ENCODE measurements at places on chromosomes 3 and 15.

GRCh38 chr3:186852994-186853393 lies 10.5 kb downstream of the ADIPOQ start:
- DNase-seq = no peak

GRCh38 chr3:69695933-69696332 lies 43.3 kb upstream of the MITF start:
- DNase-seq = no peak

GRCh38 chr3:142624341-142625152 lies 28.4 kb downstream of the PLS1 start:
- DNase-seq = no peak

DNA sequence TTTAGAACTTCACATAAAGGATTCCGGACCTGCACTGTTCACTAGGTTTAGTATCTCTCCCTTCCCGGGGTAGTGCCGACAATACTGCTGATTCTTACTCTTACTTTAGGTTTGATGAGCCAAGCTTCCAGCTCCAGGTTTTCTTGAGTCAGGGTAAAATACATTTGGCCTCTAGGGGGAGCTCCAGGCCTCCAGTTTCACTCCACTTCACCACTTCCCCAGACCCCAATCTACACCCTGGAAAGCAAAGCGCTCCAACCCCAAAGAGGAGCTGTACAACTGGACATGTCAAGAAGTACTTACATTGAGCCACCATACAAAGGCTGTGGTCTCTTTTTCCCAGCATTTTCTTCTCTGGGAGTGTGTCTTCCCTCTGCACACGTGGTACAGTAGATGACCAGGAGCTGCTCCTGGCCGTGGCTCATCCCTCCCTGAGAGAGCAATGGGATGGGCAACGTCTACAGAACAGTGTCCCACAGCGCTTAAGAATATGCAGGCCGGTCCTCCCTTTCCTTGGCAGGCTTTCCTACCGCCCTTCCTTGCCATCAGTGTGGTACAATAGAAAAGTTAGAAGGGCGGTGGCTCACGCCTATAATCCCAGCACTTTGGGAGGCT lies 93.9 kb upstream of the CCDC80 start:
- DNase-seq = peak; percentile 44

DNA sequence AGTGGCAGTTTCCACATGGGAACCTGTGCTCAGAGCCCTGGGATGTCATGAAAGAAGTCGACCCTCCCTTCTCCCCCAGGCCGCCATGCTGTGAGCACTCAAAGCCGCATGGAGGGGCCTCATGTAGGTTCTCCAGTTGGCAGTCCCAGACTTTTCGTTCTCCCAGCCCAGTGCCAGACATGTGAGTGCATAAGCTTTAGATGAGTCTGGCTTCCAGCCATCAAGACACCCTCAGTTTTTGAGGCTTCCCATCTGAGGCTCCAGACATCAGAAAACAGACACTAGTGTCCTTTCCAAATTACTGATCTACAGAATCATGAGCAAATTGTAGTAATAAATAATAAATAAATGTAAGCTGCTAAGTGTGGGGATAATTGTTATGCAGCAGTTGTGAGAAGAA lies 136.5 kb upstream of the AGBL1 start:
- DNase-seq = no peak

- DNase-seq = no peak
These were observed 18.2 kb downstream of the NFKBIZ start for GRCh38 chr3:101867511-101867910.

DNA sequence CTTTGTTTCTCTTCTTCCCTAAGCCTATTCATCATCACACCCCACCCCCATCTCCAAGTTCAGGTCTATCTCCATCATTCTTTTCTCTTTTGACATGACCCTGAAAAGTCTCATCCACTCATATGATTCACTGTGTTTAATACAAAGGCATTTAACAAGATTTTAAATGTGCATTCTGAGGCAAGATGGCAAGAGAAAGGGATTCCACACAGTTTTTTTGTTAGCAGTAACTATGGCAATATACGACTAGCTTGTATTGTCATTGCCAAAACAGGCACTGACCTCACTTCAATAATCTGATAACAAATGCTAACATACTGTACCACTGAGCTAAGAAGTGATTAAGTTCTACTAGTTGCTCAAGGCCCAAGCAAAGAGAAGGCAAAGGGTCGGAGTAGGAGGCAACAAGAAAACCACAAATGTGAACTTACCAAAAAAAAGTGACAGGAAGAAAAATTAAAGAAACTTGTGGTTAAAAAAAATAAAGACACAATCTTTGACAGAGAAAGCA lies 53.2 kb downstream of the FBN1 start:
- DNase-seq = peak; percentile 99

GRCh38 chr3:69370156-69370883 lies 15.6 kb downstream of the FRMD4B start:
- DNase-seq = no peak

GRCh38 chr3:40681658-40682055 lies 156.9 kb downstream of the ZNF621 start:
- DNase-seq = no peak

DNA sequence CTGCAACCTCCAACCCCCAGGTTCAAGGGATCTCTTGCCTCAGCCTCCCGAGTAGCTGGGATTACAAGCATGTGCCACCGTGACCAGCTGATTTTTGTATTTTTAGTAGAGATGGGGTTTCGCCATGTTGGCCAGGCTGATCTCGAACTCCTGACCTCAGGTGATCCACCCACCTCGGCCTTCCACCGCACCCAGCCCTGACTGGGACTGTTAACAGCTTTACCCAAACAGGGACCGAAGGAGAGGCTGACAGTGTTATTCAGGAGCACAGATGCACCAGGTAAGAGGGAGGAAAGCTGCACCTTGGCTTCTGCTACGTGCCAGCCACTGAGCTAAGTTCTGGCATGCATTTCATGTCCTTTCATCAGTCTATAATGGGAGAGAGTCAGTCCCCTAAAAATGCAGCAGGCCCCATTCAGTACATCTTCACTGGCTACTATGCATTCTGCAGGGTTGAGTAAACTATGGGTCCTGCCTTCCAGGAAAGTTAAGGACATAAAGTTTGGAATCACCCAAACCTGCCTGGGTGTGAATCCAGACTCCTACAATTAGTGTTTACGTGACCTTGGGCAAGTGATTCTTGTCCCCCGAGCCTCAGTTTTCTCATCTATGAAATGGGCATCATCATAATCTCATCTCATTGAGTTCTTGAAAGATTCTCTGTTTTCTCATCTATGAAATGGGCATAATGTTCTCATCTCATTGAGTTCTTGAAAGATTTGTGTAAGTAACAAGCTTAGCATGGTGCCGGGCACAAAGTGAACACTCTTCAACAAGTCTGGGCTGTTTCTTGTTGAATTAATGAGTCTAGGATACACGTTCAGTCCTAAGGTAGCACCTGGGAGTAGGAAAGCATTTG lies 82.2 kb downstream of the CPN2 start:
- DNase-seq = no peak

- no peak for DNase-seq
These were observed 39.0 kb downstream of the CORO2B start for GRCh38 chr15:68617777-68618176.

DNA sequence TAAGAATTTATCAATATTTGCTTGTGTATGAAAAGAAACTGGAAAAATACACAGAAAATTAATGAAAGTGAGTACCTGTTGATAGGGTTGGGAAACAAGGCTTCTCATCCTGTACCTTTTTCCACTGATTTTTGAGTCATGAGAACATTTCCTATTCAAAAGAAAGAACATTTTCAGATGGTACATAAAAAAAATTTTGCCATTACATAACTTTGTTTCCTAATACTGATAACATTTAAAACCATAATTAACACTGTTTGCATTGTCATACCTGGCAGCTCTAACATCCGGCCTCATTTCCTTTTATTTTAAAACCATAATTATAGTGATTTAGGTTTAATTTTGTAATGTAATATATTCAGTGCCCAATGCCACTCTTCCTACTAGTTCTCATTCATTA lies 11.7 kb downstream of the NKTR start:
- no peak for DNase-seq

DNA sequence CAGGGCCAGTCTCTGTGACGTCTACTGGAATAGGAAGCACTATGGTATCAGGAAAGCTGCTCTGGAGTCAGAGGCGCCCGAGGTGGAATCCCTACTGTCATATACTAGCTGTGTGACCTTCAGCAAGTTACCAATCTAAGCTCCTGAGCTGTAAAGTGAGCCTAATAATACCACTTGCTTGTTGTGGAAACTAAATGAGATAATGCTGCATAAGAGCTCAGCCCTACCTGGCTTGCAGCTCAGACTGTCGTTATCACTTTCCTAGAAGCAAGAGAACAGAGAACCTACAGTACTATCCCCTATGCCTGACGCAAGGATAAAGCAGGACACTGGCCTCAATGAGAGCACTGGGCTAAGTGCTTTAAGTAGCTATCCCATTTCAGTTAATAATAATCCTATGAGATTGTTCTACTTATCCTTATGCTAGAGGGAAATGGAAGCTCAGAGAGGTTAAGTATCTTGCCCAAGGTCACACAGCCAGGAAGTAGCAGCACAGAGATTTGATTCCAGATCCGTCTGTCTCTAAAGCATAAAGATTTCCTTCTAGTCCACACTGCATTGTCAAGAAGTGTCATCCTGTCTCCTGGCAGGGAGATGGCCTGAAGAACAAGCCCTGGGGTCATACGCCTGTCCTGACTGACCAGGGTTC lies 195.2 kb downstream of the TLE3 start:
- no peak for DNase-seq

DNA sequence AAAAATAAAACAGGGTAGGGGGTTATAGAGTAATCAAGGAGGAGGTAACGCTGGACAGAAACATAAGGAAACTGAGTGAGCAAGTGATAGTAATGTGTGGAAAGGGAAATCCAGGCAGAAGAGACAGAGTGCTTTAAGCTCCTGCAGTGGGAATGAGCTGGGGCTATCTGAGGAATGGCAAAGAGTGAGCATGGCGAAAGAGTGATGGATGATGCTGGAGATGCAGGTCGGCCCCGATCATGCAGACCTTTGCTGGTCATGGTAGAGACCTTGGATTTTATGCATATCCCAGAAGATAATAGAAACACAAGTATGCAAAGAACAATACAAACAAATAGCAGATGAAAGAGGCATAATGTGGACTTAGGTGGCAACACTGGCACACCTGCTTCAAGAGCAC lies 26.0 kb upstream of the ACAP2 start:
- DNase-seq = no peak

GRCh38 chr15:100781961-100782530 lies 97.6 kb upstream of the ALDH1A3 start:
- DNase-seq = no peak

GRCh38 chr3:98581474-98581873 lies 11.9 kb downstream of the CPOX start:
- DNase-seq = no peak

GRCh38 chr3:120114376-120114775 lies 20.1 kb upstream of the GSK3B start:
- no peak for DNase-seq

- DNase-seq = no peak
These were observed 99.6 kb downstream of the SLC25A26 start for GRCh38 chr3:66320390-66320789.
